NCI-H226 (cell line): ENCODE measurements at places on chromosomes 3 and 15.
A peak's percentile ranks its signal among the peaks of the same experiment; 100 is the strongest.

GRCh38 chr3:136473716-136474326 lies 223.7 kb downstream of the PCCB start:
- no peak for DNase-seq

GRCh38 chr15:95594496-95594895 lies 736.0 kb upstream of the NR2F2 start:
- DNase-seq: no peak

DNA sequence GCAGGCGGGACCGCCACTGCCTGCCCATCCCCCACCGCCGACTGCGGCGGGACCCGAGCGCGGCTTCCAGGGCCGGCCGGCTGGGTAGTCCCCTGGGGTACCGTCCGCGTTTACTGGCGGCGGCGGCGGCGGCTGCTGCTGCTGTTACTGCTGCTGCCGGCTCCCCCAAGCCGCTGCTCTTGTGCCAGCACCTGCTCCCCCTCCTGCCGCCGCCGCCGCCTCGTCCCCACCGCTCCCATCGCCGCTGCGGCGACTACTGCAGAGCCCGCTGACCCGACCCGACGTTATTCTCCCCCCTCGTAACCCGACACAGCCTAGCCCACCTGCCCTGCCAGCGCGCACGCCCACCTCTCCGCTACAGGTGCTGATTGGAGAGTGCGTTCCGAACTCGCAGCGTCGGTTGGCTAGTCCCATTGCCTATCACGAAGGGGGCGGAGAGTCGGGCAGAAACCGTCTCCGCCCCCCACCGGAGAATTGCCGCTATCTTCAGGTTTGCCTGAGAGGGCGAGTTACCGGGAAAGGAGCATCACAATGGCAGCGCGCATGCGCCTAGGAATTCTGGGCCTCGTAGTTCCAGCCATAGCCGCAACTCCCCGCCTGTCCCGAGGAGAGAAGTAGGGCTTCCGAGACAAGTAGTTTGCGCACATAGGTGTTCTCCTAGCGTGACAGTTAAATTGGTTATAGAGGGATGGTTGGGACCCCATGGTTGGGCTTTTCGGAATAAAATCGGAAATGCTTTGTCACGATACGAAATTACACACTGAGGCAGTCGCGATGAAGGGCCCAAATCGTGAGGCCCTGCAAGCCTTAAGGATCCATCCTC lies at the start of gene TTBK2:
Gene TTBK2, minus strand, starts transcription at position 260 of the 823 bp plus-strand sequence. CDS start 42,161 bp downstream, outside the sequence.
- DNase-seq: peak; percentile 85

DNA sequence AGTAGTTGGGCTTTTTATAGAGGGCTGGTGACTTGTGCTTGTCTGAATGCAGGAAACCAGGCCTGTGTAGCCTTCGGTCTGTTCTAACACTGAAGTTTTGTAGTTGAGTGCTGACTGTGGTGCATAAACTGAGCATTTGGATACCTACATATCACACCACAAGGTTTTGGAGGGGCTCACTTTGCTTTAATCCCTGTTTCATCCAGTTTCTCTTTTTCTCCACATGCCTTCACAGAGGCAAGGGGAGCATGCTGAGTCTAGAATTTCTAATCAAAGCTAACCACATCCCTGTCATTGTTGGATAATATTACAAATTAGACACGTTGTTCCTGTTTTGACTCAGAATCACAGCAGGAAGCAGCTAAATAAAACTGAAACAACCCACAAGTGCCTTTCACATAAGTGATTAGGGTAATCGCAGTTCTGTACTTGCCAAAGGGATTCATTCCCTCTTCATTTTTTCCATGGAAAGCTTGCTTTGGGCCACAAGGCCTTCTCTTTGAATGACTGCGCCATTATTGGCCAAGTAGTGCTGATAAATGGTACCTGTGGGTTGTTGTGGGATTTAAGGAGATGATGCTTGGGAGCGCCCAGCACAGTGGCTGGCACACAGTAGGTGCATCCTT lies 48.9 kb downstream of the TGFBR2 start:
- no peak for DNase-seq

DNA sequence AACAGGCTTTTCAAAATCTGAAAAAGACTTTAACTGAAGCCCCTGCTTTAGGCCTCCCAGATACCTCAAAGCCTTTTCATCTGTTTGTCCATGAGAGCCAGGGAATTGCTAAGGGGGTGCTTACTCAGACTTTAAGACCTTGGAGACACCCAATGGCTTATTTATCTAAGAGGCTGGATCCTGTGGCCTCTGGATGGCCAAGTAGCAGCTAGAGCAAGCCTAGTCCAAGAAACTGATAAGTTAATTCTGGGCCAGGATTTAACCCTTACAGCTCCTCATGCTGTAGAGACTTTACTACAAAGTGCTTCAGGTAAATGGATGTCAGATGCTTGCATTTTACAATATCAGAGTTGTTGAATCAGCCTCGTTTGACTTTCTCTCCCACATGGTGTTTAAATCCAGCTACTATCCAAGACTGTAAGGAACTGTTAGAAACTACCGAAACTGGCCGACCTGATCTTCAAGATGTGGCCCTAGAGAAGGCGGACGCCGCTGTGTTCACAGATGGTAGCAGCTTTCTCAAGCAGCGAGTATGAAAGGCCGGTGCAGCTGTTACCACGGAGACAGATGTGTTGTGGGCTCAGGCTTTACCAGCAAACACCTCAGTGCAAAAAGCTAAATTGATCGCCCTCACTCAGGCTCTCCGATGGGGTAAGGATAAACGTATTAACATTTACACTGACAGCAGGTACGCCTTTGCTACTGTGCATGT lies 3.3 kb downstream of the DET1 start:
- DNase-seq: no peak

- DNase-seq: no peak
Observed at GRCh38 chr3:79477242-79477641, 290.6 kb downstream of the ROBO1 start.

- DNase-seq: no peak
Observed at GRCh38 chr3:118228151-118228550, 806.5 kb downstream of the IGSF11 start.
